ENCODE measurements at places on chromosomes 16 and 17.

GRCh38 chr16:27624154-27625049 lies 74.5 kb downstream of the KATNIP start:
- no peak for DNase-seq

- DNase-seq: no peak
Measured at GRCh38 chr16:25893332-25893731, 201.6 kb downstream of the HS3ST4 start.

GRCh38 chr16:57757326-57757786 lies 21.8 kb downstream of the KATNB1 start:
- peak; percentile 89 for DNase-seq

DNA sequence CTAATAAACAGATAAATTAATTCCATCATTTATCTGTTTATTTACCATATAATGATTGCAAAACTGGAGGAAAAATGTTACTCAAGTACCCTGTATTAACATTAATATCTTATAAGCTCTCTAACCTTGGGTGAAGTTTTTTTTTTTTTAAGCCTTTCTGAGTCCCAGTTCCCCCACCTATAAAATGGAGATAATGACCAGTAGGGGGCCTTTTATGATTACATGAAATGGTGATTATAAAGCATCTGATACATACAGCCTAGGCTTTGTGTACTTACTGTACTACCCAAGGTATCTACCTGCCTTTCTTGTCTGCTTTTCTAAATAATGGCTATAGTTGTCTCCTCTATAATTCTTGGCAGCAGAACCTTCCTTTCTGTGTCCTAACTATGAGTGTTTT lies 22.6 kb downstream of the LRRC36 start:
- no peak for DNase-seq

- DNase-seq: no peak
Measured at GRCh38 chr17:47279062-47279801, 25.6 kb downstream of the ITGB3 start.

- no peak for DNase-seq
Measured at GRCh38 chr16:2090777-2091546, 43.2 kb downstream of the TSC2 start.

- DNase-seq: no peak
Measured at GRCh38 chr17:71438631-71439146, 682.1 kb upstream of the SOX9 start.

DNA sequence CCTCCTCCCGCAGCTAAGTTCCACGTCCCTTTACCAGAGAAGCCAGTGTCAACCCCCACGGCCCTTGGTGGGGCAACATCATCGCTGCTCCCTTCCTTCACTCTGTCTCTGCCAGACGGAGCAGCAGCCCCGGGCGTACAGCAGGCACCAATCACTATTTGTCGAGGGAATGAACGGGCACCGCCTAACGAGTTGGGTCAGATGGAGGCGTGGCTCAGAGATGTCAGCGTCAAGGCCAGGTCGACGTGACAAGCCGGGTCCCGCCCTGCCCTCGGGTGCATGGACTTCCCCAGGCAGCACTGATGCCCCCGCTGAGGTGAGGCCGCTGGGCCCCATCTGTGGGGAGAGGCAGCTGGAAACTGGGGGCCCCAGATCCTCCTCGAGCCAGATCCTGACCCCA lies 50.0 kb downstream of the CBFA2T3 start:
- DNase-seq: no peak

GRCh38 chr16:81547194-81547938 lies 102.8 kb downstream of the CMIP start:
- no peak for DNase-seq

DNA sequence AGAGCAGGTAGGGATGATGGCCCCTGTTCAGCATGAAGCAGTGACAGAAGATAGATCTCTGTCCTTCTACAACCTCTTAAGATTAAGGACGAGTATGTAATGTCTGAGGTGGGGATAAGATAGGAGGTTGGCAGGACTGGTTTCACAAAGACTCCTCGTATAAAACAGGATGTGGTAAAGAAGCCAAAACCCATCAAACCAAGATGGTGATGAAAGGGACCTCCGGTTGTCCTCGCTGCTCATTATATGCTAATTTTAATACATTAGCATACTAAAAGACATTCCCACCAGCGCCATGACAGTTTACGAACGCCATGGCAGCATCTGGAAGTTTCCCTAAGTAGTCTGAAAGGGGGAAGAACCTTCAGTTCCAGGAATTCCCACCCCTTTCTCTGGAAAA lies 27.3 kb downstream of the MIS12 start:
- DNase-seq: no peak

- DNase-seq: no peak
Measured at GRCh38 chr17:31241116-31241515, 55.9 kb downstream of the OMG start.

DNA sequence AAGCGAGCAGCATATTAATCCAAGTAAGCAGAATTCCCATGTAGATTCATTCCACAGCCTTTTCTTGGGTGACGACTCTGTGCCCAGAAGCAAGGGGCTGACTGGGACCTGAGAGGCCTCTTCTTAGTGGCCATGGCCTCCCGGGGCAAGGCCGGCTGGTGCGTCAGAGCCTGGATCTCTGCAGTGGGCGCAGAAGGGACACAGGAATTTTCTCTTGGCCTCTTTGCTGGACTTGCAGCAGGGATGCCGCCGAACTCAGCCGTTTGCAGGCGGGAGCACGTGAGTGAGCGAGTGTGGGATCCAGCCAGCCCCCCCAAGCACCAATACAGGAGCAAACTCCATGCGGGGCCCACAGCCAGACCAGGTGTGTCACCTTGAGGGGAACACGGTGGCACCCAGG lies 151.8 kb downstream of the RPTOR start:
- DNase-seq: no peak

DNA sequence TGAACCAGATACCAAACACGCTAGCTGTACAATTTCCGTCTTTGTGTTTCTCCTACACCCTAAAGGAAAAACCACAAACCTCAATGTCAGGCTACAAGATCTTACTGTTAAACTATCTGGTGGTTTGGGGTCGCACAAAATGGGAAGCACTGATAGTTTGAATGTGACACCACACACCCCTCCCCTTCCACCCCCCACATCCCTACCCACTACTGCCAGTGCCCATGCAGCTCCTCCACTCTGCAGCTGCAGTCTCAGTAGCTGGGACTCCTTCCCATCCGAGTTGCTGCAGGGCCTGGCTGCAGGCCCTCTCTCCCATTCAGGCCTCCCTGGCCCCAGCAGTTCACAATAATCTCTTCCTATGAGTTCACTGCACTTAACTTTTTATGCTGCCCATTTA lies 18.4 kb downstream of the TRAP1 start:
- DNase-seq: no peak

DNA sequence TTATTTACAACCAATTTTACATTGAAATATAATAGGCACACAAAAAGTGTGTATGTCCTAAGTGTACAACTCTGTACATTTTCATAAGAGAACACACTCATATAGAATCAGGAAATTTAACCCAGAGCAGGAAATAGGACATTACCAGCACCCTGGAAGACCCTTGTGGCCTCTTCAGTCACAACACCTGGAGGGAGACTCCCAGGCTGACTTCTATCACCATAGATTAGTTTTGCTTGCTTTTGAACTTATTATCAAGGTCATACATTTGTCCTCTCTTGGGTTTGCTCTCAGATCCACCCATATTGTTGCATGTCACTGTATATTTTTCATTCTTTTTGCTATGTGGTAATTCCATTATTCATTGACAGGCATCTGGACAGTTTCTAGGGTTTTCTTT lies 5.8 kb downstream of the RIPOR1 start:
- no peak for DNase-seq

GRCh38 chr17:8788998-8789397 lies 10.2 kb downstream of the MFSD6L start:
- DNase-seq: no peak

GRCh38 chr17:38538906-38539305 lies 66.8 kb downstream of the SRCIN1 start:
- DNase-seq: no peak

DNA sequence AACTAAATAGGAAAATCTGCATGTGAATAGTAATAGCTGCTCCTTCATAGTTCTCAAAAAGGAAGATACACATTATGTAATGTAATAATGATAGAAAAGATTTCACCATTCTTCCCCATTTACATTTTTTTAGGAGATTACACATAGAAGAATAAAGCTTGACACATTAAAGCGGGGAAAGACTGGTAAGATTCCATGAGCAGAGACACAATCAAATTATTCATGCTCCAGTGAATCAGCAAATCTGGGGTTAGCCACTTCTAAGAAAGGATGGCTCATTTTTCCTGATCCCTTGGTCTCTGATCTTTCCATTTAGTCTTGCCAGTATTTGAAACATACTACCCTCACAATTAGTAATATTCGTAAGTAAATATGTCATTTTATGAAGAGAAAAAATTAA lies 81.9 kb downstream of the CA4 start:
- no peak for DNase-seq

- no peak for DNase-seq
Measured at GRCh38 chr17:41652461-41652970, 28.1 kb upstream of the KRT17 start.

GRCh38 chr16:78297066-78297666 lies 197.7 kb downstream of the WWOX start:
- no peak for DNase-seq

- DNase-seq: no peak
Measured at GRCh38 chr16:69909760-69910159, 41.4 kb upstream of the CLEC18A start.

DNA sequence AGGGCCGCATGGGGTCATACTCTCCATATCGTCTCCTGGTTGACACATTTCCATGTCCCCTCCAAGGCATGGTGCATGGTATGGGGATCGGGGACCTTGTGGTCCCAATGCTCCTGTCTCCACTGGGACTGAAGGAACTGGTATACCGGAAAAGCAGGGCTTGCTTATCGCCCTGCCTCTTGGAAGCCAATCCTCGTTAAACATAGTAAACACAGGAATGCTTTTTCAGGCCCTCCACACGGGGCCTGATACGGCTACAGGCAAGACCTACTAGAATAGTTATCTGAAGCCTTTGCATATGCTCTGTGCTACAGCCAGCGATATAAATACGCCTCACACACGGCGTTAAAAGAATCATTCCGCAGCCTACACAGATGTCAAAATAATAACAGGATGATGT lies 159.5 kb downstream of the SHISA9 start:
- no peak for DNase-seq

- no peak for DNase-seq
Measured at GRCh38 chr17:17540278-17540906, 44.2 kb upstream of the RASD1 start.
